ENCODE measurements at places on chromosomes 7 and 10. TPM values are rescaled to one million over a fixed set of nuclear protein-coding genes. Genes with fewer than 3 reads are reported as not detected.

MBLAC1 gene
- polyA plus RNA-seq, result 1.4 TPM

COPS6 gene
- polyA plus RNA-seq, result 121 TPM

XRCC2 gene
- polyA plus RNA-seq, result 0.43 TPM

CDCA7L gene
- polyA plus RNA-seq, result 128 TPM

NRCAM gene
- polyA plus RNA-seq, result 0.49 TPM

H2BK1 gene
- polyA plus RNA-seq, result not detected

FAM185A gene
- 3.1 TPM for polyA plus RNA-seq

CHAT gene
- polyA plus RNA-seq, result not detected

FEZF1 gene
- polyA plus RNA-seq, result not detected

USP6NL gene
- polyA plus RNA-seq, result 39.3 TPM

CNTNAP2 gene
- polyA plus RNA-seq, result 47.3 TPM

HTR7 gene
- polyA plus RNA-seq, result not detected

KCNIP2 gene
- 14.5 TPM for polyA plus RNA-seq

MOGAT3 gene
- not detected for polyA plus RNA-seq

OR2A1 gene
- polyA plus RNA-seq, result not detected

AEBP1 gene
- 3.7 TPM for polyA plus RNA-seq

SYT15B gene
- not detected for polyA plus RNA-seq

RARRES2 gene
- not detected for polyA plus RNA-seq

TLX1 gene
- not detected for polyA plus RNA-seq

CCDC201 gene
- not detected for polyA plus RNA-seq

ASAH2B gene
- polyA plus RNA-seq, result 0.61 TPM

ZNF425 gene
- polyA plus RNA-seq, result 0.95 TPM

ADRA2A gene
- polyA plus RNA-seq, result not detected

MYO1G gene
- 167 TPM for polyA plus RNA-seq

LDB3 gene
- polyA plus RNA-seq, result 0.13 TPM

ZNF12 gene
- polyA plus RNA-seq, result 27.8 TPM

MYL10 gene
- polyA plus RNA-seq, result not detected

PMS2 gene
- polyA plus RNA-seq, result 14.2 TPM

PRSS37 gene
- not detected for polyA plus RNA-seq

CYP3A7 gene
- polyA plus RNA-seq, result not detected

ICA1 gene
- polyA plus RNA-seq, result 0.25 TPM

SFTPD gene
- not detected for polyA plus RNA-seq

C10orf62 gene
- polyA plus RNA-seq, result not detected

GDF10 gene
- polyA plus RNA-seq, result not detected

GATA3 gene
- 2.0 TPM for polyA plus RNA-seq

PON1 gene
- not detected for polyA plus RNA-seq
